ENCODE measurements at places on chromosomes 12 and 14. TPM values are rescaled to one million over a fixed set of nuclear protein-coding genes. Genes with fewer than 3 reads are reported as not detected.

MIP gene
- total RNA-seq = 0.26 TPM

TAS2R42 gene
- not detected for total RNA-seq

KERA gene
- not detected for total RNA-seq

KRT83 gene
- total RNA-seq = not detected

GLT8D2 gene
- total RNA-seq = 70.4 TPM

FOXG1 gene
- total RNA-seq = under 0.01 TPM

E2F7 gene
- 3.1 TPM for total RNA-seq

ARG2 gene
- total RNA-seq = 3.7 TPM

SNRNP35 gene
- 12.0 TPM for total RNA-seq

GCH1 gene
- total RNA-seq = 6.9 TPM

HCAR2 gene
- total RNA-seq = not detected

IGFBP6 gene
- 329 TPM for total RNA-seq

CCND2 gene
- total RNA-seq = 25.3 TPM

SLC25A47 gene
- total RNA-seq = not detected

LRP1-AS gene
- total RNA-seq = not detected

CD163L1 gene
- total RNA-seq = 0.54 TPM

NOPCHAP1 gene
- 5.1 TPM for total RNA-seq

DPY19L2 gene
- total RNA-seq = 0.65 TPM

LBHD2 gene
- not detected for total RNA-seq

ASB2 gene
- not detected for total RNA-seq

Measured in articular chondrocyte of knee joint (primary cell).